T-helper 17 cell (primary cell): ENCODE measurements at places on chromosomes 1 and 21.

- DNase-seq: no peak
These were observed 340.2 kb upstream of the ADAMTS5 start for GRCh38 chr21:27306791-27307775.

GRCh38 chr21:41977034-41977950 lies 23.5 kb upstream of the C2CD2 start:
- no peak for DNase-seq

DNA sequence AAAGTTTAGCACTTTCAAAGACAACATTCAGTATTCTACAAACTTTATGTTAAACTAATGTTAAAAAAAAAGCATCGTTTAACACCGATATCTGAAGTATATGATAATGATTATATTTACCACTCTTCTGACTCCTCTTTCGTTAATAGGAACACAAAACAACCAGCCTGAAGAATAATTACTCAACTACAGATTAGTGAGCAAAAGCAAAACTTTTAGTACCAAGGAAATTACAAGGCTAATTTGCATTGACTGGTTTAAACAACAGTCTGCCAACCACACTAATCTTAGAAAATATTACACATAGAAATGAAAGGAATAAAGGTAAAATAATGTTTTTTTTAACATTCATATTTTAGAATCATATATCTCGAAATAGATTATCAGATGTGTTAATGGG lies 500.7 kb downstream of the LMO4 start:
- DNase-seq: no peak

DNA sequence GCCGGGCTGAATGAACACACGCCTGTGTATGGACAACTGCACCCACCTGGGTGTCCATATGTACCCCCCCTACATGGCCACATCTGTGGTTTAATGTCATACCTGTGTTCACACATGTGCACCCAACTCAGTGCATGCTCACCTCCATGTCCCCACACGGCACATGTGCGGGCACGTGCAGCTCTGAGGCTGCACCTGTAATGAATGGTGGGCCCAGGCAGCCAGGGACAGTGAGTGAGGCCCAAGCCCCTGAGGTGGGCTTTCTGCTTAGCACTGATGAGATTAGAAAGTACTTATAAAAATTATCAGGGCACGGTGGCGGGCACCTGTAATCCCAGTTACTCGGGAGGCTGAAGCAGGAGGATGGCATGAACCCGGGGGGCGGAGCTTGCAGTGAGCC lies 42.5 kb upstream of the CSF3R start:
- DNase-seq: no peak

- no peak for DNase-seq
These were observed 1.4 kb upstream of the VAMP4 start for GRCh38 chr1:171743081-171743870.

GRCh38 chr1:5662086-5662743 lies 330.0 kb downstream of the NPHP4 start:
- no peak for DNase-seq

DNA sequence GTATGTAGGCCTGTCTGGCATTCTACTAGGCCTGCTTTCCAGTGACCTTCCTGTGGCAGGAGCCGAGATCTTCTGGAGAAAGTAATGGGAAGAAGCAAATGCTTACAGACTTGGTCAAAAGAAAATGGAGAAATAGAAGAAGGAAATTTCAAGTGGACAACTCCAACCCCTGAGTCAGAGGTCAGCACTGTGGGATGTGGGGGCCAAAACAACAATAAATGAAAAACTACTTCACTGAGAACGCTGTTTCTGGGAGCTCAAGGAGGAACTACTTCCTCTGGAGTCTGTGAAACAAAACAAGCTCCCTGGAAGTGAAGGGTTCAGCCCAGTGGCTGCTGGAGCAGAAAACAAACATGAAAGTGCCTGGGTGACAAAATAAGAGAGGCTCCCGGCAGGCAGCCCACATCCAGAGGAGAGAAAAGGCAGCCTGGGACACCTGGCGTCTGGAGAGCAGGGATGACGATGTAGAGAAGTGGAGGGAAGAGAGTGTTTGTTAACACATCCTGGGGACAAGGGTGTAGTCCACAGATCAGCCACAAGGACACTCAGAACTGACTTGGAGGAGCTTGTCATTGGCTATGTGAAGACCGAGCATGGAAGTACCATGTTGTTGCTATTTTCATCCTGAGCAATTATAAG lies 355.2 kb downstream of the SMYD3 start:
- no peak for DNase-seq

DNA sequence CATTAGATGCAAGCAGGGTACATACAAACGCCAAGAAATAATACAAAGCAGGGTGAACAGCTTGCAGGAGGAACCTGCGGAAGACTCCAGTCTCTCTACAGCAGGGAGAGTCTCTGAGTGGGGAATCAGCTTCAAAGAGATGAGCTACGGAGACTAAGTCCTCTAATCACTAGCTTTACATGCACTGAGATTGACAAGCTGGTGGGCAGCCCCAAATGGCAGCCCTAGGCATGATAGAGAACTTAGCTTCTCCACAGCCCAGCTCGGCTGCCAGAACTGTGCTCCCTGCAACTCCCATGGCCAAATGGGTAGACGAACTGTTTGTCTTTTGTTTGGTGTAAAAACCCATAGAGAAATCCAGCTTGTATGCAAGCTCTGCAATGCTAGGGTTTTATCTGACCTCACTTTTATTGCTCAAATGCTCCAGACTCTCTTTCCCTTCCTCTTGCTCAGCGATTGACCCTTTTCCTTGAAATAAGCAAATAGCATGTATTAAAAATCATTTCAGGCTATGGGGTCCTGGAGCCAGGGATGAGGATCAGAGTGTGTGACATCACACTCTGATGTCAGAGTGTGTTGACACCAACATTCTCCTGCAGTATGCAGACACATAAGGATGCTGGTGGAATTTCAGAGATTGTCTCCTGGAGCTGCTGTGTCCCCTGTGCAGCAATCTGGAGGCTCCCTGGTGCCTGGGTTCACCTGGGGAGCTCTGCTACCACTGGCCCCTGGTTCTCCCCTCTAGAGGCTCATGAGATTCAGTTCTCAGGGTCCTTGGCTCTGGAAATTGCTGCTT lies 238.5 kb downstream of the TTLL7 start:
- DNase-seq: no peak

DNA sequence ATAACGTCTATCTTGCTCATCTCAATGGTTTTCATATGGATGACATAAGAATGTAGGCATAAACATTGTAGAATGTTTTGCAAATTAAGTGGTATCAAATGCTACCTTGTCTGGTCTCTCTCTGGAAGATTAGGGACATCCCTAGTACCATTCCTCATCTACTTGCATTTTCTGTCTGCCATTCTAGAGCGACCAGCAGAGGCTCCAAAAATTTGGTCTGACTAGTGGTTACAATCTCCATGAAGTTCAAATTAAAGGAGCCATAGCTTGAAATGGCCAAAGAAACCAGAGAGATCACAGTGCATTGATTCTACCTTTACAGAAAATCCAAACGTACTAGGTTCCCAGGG lies 1.1 kb downstream of the CD84 start:
- no peak for DNase-seq

GRCh38 chr1:59390307-59390706 lies 93.4 kb downstream of the FGGY start:
- DNase-seq: no peak

GRCh38 chr1:77313491-77313890 lies 31.7 kb downstream of the AK5 start:
- no peak for DNase-seq

DNA sequence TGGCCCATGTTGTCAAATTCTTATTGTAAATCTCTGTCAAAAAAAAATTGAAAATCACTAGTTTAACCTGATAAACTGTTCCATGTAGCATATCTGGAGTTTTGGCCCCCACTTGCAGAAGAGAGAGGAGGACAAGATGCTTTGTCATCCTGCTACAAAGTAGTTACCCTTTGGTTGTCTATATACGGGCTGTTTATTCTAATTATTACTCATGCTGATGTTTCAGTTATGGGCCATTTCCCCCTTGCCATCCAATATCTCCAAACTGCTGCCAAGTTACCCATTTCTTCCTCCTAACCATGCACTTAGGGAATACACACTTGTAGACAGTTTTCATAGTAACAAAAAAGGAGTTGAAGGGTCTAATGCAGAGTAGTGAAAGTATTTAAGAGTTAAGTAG lies 22.6 kb downstream of the STX12 start:
- no peak for DNase-seq

- DNase-seq: no peak
These were observed 120.1 kb downstream of the ASTN1 start for GRCh38 chr1:177044390-177044789.

GRCh38 chr1:205531191-205532025 lies 26.9 kb downstream of the CDK18 start:
- DNase-seq: no peak

- DNase-seq: no peak
These were observed 5.5 kb downstream of the OR2C3 start for GRCh38 chr1:247530785-247531184.

DNA sequence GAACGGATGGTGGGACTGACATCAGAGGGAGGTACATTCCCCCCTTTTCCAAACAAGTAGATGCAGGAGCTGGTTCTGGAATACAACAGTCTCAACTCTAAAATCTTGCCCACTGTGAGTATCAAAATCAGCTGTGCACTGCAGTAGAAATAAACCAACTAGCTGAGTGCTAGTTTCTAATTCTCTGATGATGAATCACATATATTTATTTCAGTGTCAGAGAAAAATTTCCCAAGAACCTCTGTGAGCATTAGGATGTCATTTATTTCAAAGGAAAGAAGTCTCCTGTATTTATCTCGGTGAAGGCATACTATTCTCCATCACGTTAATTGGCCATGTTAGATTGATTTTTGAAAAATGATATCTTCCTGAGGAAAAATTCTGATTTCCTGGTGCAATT lies 67.1 kb downstream of the LHX9 start:
- no peak for DNase-seq

- DNase-seq: no peak
These were observed 59.9 kb upstream of the SELENON start for GRCh38 chr1:25740071-25740470.

DNA sequence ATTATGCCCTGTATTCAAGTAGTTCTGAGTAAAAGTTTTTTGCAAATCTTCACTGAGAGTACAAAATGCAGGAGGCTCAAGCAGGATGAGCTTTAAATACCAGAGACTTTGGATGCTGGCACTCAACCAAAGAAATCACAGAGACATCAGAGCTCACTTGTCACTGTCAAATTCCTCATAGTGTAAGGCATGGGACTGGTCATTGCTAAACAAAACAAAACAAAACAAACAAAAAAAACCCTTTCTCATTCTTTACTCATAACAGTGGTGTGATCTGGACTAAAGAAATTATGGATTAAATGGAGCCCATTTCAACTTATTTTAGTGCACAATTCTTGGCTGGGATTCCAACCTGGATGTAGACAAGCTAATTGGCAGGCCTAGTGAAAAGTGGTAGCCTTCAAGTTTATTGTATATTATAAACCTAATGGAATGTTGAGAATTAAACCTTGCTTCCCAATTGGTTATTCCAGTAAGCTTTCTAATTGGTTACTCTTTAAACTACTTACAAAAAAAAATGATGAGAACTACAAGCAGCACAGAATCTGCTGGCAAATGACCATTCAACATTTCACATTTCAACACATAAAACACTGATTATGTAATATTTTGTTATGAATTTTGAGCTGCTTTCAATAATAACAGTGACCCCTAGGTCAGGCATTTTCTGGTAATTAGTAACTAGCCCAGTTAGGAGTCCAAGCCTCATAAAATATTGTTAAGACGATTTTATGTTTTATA lies 30.6 kb upstream of the NEK7 start:
- no peak for DNase-seq

GRCh38 chr1:202197653-202198365 lies 4.2 kb downstream of the LGR6 start:
- no peak for DNase-seq

- no peak for DNase-seq
These were observed 106.5 kb upstream of the EDEM3 start for GRCh38 chr1:184860985-184861754.

DNA sequence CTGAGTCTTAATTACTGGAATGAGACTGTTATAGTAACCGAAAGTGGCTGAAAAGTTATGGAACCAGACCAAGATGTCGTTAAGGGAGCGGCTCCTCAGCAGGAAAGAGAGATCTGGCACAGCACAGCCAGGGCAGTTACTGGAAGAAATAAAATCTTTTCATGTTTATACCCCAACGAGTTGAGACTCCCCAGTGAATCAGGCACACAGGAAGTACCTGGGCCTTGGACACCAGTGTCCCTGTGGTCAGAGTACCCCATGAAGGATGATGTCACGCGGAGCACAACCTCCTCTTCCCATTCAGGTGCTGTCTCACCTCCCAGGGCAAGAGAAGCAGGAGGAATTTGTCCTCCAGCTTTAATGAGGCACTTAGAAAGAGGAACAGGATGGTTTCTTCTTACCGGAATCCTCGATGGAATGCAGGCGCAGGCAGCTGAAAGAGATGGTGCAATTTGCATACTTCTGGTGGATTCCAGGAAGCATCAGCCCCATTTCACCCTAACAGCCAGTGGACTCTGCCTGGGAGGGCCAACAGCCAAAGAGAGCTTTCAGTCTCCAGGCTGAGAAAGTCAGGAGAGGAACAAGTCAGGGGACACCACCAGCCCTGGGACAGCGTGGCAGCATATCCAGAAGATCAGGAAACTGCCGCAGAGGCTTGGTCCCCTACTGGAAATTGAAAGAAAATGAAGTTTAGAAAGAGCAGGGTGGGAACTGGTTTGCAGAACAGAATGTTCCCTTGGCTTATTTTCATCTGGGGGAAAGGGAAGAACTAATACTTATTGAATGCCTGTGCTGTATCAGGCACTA lies 35.9 kb upstream of the CTTNBP2NL start:
- no peak for DNase-seq

GRCh38 chr1:210597555-210598134 lies 268.9 kb downstream of the HHAT start:
- DNase-seq: no peak

- DNase-seq: no peak
These were observed 95.2 kb upstream of the MPC2 start for GRCh38 chr1:168032029-168032428.

DNA sequence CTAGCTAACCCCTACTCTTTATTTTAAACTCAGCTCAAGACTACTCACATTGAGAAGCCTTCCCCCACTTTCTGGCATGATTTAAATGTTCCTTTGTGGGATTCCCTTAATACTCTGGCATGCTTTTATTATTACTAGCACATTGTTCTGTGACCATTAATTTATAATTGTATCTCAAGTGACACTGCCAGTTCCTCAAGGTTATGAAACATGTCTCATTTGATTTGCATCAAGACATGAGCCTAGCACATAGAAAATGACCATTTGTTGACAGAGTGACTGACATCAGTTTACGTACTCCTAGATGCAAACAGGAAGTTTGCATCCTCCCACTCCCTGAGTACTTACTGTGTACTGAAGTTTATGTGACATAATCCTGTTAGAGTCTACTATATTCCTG lies 15.2 kb downstream of the RGS4 start:
- DNase-seq: no peak

- DNase-seq: no peak
These were observed 2.9 kb upstream of the KIF17 start for GRCh38 chr1:20720631-20721091.

- no peak for DNase-seq
These were observed 609.1 kb downstream of the PTPRC start for GRCh38 chr1:199247891-199248290.

DNA sequence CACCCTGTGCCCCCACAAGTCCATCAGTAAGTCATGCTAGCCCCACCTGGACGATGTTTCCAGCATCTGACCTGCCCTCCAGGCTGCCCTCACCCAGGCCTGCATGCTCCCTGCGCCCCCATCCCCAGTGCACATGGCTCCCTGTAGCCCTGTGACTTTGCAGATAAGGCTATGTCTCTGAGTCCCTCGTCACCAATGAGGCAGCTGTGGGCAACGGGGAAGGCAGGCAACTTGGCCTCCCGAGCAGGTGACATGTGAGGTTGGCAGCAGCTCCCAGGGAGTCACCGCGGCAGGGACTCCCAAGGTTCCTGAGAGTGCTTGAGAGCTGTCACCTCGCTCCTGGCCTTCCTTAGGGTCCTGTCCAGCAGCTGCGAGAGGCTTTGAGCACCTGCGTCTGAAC lies 32.4 kb upstream of the AGPAT3 start:
- no peak for DNase-seq
